Activated naive CD4-positive, alpha-beta T cell treated with anti-CD3 and anti-CD28 coated beads for 36 hours (primary cell): ENCODE measurements at places on chromosomes 2 and 18. TPM values are rescaled to one million over a fixed set of nuclear protein-coding genes. Genes with fewer than 3 reads are reported as not detected.

Gene REG1B
- total RNA-seq = not detected

DNA sequence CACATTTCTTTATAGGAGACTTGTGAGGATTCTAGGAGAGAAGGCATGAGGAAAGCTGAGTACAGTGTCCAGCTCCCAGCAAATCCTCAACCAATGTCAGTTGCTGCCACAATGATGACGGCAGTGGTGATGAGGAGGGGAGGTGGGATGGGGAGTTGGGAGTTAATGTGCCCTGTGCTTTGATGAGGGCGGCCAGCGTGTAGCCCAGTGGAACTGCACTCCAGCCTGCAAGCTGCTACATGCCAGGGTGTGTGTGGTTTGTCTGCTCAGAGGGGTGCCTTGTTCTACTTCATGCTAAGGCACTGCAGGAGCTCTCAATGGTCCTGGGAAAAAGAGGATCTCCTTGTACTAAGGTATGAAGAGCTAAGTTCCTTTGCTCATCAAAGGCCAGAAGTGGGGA lies 96.1 kb downstream of the MSH2 start:
- H3K27ac ChIP-seq = no peak overlapping the region
- DNase-seq = no peak

DNA sequence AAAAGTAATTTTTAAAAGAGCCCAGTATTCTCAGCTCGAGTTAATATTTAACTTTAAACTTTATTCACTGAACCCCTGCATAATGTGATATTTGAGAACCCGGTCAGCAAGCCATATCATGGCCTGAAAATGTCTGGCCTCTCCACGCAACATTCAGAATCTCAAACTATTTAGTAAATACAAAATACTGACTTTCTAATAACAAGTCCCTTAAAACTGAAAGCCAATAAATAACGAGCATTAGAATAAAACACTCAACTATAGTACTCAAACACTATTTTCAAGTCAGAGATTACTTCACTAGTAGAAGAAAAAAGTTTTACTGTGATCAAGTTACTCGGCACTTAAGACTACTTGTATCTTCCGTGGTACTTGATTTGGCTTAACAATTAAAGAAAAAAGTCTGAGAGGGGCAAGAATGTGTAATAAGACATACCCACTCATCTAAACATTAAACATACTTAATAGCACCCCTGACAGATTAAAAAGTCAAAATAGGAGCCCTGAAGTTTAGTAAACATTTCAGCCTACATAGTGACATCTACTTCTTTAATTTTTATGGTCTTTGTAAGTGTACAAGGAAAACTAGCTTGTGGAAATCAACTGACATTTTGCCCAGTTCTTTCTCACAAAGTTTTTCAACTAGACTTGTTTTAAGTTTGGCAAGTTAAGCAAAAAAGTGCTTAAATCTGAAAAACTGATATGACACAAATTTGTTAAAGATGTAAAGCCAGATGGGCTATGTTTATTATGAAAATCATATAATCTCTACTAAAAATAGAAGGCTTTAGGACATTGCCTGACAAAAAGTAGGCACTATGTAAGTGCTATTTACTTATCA lies 38.2 kb downstream of the RTN4 start:
- H3K4me1 ChIP-seq = peaks cover 45% of the 10 kb centered on the region
- no peaks in the 10 kb centered on the region for H3K36me3 ChIP-seq
- no peak overlapping the region for H3K4me3 ChIP-seq
- DNase-seq = no peak

Gene UCN
- total RNA-seq = 0.89 TPM

GRCh38 chr18:79643054-79643984 lies 36.3 kb upstream of the CTDP1 start:
- peaks cover 14% of the 10 kb centered on the region for H3K27me3 ChIP-seq
- H3K27ac ChIP-seq = no peak overlapping the region
- no peaks in the 10 kb centered on the region for H3K36me3 ChIP-seq
- no peak overlapping the region for H3K4me3 ChIP-seq
- peak; percentile 8 for DNase-seq

Gene TBR1
- total RNA-seq = not detected

DNA sequence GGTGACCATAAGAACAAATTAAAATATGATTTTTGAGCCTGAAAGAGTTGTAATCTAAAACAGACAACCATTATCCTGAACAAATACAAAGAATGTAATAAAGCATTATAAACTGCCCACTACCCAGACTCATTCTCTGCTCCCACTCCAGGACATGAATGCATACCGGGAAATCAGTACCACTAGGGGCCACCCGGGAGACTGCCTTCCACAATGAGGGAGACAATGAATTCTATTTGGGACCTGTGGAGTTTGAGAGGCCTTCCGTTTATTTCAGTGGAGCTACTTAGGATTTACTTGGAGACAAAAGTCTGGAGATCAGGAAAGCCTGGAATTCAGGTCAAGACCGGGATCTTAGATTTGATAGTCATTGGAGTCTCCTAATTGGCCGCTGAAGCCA lies 50.0 kb downstream of the NAB1 start:
- H3K4me1 ChIP-seq = peaks cover 19% of the 10 kb centered on the region
- no peaks in the 10 kb centered on the region for H3K36me3 ChIP-seq
- no peak for DNase-seq
- H3K4me3 ChIP-seq = no peak overlapping the region
- no peaks in the 10 kb centered on the region for H3K27me3 ChIP-seq

DNA sequence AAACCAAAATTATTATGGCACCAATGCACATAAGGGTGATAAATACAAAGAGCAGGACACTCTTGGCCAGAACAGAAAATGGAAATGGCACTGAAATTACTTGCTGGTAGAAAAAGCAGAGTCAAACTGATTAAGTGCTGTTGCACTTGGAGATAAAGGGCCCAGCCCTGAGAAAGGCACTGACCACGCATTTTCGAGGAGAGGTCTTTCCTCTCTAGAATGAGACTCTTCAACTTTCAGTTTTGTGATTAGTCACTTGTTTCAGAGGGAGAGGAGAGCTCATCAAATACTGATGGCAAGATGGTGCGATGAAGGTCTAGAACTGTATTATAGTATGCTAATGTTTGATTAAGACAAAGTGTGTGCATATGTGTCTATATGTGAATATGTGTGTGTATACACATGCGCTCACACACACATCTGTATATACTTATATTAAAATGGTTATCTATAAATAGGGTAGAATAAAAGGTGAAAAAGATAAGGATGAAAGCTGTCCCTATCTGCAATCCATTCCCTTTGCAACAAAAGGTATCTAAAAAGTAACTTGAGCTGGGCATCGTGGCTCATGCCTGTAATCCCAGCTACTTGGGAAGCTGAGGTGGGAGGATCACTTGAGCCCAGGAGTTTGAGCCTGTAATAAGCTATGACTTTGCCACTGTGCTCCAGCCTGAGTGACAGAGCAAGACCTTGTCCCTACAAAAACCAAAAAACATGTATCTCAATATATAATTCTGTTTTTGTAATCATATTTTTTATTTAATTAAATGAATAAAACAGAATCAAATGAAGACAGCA lies 48.8 kb upstream of the ZDBF2 start:
- H3K36me3 ChIP-seq = peaks cover 2% of the 10 kb centered on the region
- H3K27ac ChIP-seq = no peak overlapping the region
- peaks cover 3% of the 10 kb centered on the region for H3K4me1 ChIP-seq
- no peak overlapping the region for H3K4me3 ChIP-seq

DNA sequence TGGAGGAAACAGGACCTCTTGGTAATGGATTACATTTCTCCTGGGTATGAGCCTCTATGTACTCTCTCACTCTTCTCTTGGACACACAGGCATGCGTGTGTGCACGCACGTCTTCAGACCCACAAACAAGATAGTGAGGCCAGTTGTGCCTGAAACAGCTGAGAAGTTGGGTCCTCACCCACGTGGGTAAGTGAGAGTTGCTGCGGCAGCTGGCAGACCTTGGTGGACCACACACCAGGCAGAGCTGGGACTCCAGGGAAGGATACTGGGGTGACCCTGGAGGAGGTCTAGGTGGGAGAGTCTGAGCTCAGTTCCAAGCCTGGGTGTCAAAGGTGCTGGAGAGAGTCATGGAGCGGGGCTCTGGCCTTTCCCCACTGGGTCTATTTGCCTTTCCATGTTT lies 194.3 kb downstream of the HAUS1 start:
- no peak overlapping the region for H3K4me3 ChIP-seq
- no peaks in the 10 kb centered on the region for H3K27me3 ChIP-seq
- no peaks in the 10 kb centered on the region for H3K4me1 ChIP-seq

Gene IL18RAP
- 11.2 TPM for total RNA-seq

Gene SLC4A3
- not detected for total RNA-seq

Gene IRS1
- 2.6 TPM for total RNA-seq

Gene EFEMP1
- total RNA-seq = not detected

DNA sequence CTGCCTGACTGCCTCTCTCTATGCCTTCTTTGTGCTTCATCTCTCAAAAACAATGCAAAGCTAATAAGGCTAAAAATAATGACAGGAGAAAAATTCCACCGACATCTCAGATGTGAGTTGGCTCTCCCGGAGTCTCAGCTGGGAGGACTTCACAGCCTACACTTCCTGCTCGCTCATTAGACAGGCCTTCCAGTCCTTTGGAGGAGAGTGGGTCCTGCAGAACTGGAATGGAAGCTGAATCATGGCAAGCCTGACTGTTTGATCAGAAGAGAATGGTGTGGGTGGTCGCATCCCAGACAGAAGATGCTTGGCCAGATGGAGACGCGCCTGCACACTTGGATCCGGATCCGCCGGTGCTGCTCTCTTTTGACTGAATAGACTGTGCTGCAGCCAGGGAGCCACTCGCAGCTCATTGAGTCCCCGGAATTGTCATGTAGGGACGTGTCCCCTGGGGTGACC lies 49.7 kb downstream of the TRIB2 start:
- H3K4me1 ChIP-seq = peaks cover 7% of the 10 kb centered on the region
- H3K36me3 ChIP-seq = no peaks in the 10 kb centered on the region

DNA sequence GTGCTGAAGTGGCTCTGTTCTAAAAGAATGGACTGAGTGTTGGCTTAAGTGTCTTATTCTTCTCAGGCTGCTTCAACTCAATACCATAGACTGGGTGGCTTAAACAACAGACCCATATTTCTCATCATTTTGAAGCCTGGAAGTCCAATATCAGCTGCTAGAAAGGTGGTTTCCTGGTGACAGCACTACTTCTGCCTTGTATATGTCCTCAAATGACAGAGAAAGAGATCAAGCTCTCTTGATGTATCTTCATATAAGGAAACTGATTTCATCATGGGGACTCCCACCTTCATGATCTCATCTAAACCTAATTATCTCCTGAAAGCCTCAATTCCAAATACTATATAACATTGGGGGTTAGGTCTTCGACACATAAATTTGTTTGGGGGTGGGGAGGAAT lies 449.7 kb upstream of the DSEL start:
- no peak overlapping the region for H3K27ac ChIP-seq
- no peak for DNase-seq
- no peaks in the 10 kb centered on the region for H3K4me1 ChIP-seq
- no peaks in the 10 kb centered on the region for H3K27me3 ChIP-seq

- DNase-seq = no peak
- no peaks in the 10 kb centered on the region for H3K27me3 ChIP-seq
- no peak overlapping the region for H3K4me3 ChIP-seq
- no peaks in the 10 kb centered on the region for H3K36me3 ChIP-seq
- H3K4me1 ChIP-seq = peaks cover 34% of the 10 kb centered on the region
These were observed 45.0 kb downstream of the CYRIA start for GRCh38 chr2:16620590-16620989.

DNA sequence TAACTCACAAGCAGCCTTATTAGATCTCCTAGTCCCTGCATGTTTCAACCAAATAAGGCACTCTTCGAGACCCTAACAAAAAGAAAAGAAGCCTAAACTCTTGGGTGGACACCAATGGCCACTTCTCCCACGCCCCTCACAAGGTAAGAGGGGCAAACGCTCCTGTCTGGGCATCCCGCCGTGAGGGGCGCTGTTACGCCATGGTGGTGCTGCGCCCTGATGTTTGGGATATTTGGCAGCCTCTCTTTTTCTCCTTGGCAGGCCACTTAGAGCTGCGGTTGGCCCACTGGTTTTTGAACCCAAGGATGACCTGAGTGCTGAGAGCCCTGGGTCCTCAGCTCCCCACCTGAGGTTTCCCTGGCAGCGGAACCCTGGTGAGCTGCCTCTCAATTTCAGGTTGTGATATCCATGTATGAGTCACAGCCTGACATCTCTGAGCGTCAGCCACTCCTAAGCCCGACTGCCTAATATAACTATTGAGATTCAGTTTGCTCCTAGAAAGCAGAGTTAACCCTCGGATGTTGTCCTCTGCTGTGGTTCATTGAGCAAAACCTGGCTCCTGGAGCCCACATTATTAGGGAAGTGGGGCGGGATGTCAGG lies 103.3 kb downstream of the COL6A3 start:
- no peaks in the 10 kb centered on the region for H3K4me1 ChIP-seq
- DNase-seq = no peak
- H3K27ac ChIP-seq = no peak overlapping the region
- no peaks in the 10 kb centered on the region for H3K36me3 ChIP-seq
- H3K27me3 ChIP-seq = peaks cover 9% of the 10 kb centered on the region

- peaks cover 18% of the 10 kb centered on the region for H3K4me1 ChIP-seq
- no peak for DNase-seq
- peaks cover 1% of the 10 kb centered on the region for H3K36me3 ChIP-seq
- H3K4me3 ChIP-seq = peak overlapping the region; percentile 86
- no peak overlapping the region for H3K27ac ChIP-seq
- peaks cover 10% of the 10 kb centered on the region for H3K27me3 ChIP-seq
These were observed 984 bp downstream of the CCDC88A start for GRCh38 chr2:55418512-55419232.

- H3K4me3 ChIP-seq = no peak overlapping the region
- H3K27ac ChIP-seq = no peak overlapping the region
- no peak for DNase-seq
- no peaks in the 10 kb centered on the region for H3K36me3 ChIP-seq
These were observed 436.4 kb downstream of the FBXO15 start for GRCh38 chr18:73711256-73711655.

DNA sequence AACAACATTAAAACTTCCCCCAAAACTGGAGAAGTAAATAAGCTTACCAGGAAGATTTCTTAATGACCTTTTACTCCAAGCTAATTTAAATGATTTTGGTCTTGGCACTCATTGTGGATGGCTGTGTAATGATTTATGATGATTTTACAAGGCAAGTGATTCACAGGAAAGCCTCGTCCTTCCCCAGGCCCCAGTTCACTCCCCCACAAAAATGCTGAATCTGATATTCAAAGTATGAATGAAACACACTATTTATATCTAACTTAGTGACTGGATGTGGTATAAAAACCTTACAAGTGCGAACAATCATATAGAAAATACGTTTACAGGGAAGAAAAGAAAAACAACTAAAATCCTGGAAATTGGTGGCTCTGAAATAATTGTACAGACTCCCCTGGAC lies 49.8 kb downstream of the ZNF516 start:
- no peak for DNase-seq
- peaks cover 24% of the 10 kb centered on the region for H3K4me1 ChIP-seq
- H3K36me3 ChIP-seq = peaks cover 4% of the 10 kb centered on the region
- no peaks in the 10 kb centered on the region for H3K27me3 ChIP-seq
- H3K27ac ChIP-seq = no peak overlapping the region

DNA sequence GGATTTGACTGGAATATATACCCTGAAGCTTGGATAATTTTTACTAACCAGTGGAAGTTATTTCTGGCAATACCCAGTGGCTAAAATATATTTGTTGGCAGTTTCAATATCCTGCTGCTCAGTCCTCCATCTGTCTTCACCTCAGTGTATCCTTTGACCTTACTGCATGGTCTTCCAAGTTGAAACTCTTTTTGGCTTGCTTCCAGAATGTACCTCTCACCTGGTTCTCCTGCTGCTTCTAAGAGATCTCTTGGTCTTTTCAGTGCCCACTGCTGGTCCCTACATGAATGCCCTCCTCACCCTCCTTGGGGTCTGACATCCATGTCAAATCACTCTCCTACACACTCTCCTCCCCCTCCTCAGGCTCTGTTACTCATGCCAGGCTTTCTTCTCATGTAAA lies 4.8 kb upstream of the KDM3A start:
- no peak for DNase-seq
- peaks cover 4% of the 10 kb centered on the region for H3K4me1 ChIP-seq
- peaks cover 17% of the 10 kb centered on the region for H3K36me3 ChIP-seq
- no peak overlapping the region for H3K4me3 ChIP-seq

Gene KANSL3
- 33.0 TPM for total RNA-seq

Gene FOXD4L1
- 0.10 TPM for total RNA-seq
